ENCODE measurements at places on chromosomes 5 and 9.

DNA sequence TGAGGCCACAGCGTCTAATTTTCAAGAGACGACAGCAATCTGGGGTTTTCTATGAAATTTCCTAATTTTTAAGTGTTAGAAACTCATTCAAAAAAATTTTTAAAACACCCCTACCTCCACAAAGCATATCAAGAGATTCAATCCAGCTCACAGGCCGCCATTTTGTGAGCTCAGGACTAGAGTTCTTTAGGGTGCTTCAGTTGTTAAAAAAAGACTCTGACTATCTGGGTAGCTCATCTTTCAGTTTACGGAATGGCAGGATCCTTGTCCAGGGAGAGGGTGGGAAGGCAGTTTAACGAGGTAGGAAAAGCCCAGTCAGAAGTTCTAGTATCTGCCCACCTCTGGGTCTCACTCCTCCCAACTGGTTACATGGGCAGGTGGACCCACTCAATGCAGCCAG is 43.1 kb downstream of the CAMK2A start:
- DNase-seq = no peak

DNA sequence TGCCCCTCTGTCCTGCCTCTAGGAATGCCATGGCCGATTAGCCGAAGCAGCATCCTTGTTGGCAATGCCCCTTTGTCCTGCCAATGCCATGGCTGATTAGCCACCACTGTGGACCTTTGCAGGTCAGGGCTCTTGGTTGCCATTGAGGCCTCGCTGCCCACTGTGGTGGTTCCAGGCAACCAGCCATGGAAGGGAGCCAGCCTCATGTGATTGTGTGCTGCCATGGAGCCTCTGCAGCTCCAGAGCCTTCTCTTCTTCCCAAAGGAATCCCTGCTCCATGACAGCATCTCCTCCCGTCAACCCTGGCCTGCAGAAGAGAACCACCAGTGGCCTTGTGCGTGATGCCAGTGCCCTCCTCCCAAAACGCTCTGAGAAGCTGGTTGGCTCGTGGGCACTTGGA is 187.0 kb downstream of the CACNA1B start:
- DNase-seq = no peak

- no peak for DNase-seq
Measured at GRCh38 chr5:159210210-159210661, 883 bp upstream of the RNF145 start.

DNA sequence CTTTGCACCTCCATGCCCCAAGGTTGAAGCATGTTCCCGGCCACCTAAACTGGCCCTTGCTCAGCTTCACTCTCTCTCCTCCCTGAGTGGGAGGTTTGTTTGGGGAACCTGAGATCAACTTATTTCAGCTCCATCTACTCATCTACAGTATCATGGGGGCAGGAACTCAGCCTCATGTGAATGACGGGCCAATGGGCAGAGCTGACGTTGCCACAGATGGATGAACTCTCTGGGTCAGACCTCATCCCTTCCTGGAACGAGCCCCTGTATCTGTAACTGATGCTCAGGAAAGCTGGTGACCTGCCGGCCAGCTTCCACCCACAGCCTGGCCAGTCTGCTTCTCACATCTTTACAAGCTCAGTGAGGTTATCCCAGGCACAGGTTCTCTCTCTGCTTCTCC is 369.6 kb downstream of the IRX2 start:
- no peak for DNase-seq

DNA sequence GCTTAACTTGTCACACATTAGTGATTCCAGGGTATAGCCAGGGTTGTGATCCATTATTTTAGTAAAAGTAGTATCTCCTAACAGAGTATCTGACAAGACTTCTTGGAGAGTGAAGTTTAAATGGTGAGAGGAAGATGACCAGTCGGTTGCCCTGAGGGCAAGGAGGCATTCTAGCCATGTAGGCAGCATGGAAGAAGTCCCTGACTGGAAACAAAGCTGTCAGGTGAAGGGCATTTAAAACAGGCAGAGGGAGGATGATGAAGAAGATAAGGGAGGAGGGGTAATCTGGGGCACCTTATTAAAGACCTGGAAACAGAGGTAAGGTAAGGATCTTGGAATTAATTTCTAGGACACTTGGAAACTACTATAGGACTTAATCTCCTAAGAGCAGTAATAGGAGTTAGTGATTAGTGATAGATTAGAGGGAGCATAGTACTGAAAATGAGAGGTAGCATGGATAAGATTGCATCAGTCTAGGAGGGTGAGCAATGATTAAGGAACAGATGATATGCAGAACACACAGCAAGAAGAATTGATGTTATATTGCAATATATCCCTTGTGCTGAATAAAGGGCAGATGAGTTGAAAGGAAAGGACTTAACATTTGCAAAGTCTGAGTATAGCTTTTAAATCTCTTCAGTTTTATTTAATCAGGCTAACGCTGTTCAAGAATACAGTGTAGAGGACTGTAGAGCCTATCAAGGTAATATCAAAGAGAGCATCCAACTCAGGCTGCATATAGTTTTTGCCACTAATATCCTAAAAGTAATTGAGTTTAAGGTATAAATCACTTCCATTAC is 9.6 kb downstream of the KIF2A start:
- no peak for DNase-seq

DNA sequence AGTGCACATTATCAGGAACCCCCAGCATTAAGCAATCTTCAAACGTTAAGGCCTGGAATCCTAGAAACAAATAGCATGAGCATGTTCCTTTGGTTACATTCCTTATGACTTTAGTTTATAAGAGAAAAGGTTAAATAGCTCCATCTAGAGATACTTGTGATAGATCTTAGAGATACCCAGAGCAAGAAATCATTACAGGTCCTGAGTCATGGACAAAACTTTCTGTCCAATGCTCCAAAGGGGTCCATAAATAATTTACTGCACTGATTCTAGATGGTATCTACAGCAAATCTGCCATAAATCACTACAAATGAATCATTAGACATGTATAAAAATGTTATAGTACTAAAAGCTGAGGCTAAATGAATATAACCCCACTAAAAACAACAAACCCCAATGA is 139.6 kb downstream of the HTR1A start:
- DNase-seq = no peak

GRCh38 chr9:108933231-108933717 is 650 bp downstream of the ELP1 start:
- no peak for DNase-seq

DNA sequence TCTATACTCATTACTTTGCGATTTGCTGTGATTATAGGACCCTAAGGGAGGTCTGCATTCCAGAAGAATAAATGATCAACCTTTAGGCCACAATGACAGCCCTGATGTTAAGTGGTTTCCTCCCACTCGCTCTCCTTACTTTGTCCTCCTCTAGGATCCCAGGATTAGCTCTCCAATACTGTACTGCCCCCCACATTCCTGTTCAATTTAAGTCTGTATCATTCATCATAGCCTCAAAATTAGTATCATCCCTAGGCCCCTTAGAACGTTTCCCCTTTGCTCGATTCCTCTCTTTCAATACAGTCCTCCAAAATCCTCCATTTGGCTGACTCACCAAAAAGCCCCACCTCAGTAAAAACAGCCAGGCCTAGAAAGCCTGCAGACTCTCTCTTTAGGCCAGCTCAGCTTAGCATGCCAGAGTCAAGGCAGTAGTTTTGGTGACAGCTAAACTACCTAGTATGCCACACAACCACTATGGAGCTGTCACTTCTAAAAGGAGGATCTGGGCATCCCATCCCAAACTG is 24.4 kb downstream of the RNF145 start:
- peak; percentile 31 for DNase-seq

DNA sequence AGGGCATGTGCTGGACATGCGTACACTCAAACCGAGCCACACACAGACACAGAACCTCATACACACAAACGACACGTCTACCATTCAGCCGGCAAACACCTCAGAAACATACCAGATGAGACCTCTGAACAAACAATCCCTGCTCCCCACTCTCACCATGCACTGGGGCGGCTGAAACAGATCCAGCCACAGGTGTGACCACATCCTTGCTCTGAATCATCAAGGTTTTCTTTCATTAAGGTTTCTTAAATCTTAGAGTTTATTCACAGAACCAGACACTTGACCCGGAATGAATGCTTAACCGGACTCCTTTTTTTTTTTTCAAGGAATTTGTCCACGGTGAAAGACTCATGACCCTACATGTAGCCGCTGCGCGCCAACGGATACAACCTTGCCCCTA is 26.2 kb downstream of the TERT start:
- DNase-seq = no peak

GRCh38 chr9:31188496-31188895 is 1195.9 kb upstream of the ACO1 start:
- no peak for DNase-seq

DNA sequence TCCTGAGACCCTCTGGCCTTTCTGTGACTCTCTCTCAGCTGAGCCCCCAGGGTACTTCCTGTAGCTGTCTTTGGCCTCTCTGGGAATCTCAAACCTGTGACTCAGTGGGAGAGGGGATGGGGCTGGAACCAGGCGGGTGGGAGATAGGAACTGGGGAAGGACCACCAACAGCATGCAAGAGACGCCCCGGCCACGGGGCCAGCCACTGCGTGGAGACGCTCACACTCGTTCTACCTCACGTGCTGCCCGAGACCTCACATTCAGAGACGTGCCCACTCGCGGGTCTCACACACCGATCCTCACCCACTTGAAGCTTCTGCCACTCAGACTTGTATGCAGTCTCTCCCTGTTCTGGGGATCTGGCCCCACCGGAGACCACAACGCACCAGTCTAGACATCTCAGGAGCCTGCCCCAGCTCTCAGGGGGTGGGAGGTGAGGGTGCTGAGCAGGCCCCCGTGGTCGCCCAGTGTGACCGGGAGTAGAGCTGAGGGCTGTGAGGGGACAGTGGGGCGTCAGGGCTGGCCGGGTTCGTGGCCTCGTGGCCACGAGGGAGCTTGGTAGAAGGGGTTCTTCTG is 13.8 kb downstream of the GPRIN1 start:
- no peak for DNase-seq

DNA sequence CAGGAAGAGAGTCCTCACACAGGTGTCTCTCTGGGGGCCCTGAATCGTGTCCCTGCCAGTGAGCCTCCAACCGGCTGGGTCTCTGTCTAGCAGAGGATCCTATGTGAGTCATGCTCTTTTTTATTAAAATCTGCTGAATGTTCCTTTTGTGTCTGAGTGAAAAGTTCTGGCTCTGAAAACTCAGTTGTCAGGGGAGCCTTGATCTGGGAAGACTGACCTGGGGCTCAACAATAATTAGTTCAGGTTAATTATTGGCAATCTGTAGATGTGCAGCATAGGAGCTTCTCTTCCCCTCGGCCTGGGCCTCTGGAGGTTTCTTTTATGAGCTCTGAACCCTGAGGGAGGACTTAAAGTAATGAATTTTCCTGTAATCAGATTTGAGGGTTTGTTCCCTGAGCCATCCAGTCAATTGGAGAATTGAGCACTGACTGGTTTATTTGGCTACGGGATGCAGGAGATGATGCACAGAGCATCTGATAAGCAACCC is 45.2 kb downstream of the ALG2 start:
- DNase-seq = no peak

DNA sequence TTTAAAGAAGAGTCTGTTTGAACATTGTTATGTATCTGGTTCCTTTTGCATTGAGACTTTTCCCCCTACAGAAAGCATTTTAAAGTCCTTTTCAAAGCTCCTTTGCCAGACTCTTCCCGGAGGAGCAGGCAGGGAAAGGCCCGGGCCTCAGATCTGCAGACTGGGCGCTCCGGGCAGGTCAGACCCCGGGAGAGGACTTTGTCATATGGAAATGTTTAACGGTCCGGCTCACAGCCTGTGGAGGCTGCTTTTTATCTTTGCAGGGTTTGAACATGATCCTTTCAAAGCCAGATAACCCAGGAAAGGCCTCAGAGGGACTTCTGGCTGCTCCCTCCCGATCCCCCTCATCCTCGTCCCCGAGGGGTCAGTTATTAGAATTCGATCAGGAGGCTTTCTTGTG is 82.1 kb upstream of the IRX2 start:
- DNase-seq = no peak

- no peak for DNase-seq
Measured at GRCh38 chr9:16868701-16869100, 1.8 kb downstream of the BNC2 start.

DNA sequence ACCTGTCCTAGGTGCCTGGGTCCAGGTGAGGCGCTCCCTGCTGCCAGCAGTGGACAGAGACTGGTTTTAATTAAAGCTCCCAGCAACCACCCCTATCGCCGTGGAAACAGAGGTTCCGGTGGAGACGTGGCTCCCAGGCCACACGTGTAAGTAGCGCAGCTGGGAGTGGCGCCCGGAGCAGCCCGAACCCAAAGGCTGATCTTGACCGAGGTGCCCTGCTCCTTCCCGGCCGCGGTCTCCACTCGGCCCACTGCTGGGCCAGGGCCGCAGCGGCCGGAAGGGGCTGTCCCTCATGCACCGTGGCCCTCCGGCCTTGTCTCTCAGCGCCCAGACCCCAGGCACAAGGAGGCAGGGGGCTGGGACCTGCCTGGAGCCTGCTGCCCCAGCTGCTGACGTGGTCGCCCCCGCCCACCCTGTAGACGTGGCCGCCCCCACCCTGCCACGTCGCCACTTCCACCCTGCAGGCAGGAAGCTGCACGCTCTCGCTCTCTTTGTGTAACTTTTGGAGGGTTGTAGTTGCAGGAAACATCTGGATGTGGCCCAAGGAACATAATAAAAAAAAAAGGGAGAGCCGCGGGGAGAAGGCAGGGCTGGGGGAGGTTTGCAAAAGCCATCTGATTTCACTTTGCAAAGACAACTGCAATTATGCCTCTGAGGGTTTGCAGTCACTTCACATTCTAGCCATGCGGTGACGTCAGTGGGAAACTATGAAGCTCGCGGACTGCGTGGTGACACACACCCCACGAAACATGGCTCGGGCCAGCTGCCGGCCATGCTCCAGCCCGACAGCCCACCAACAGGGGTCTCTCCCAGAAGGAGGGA is 129.9 kb downstream of the RXRA start:
- peak; percentile 81 for DNase-seq

- no peak for DNase-seq
Measured at GRCh38 chr5:87048156-87048555, 219.5 kb upstream of the RASA1 start.

GRCh38 chr5:35828082-35828598 is 28.6 kb upstream of the IL7R start:
- no peak for DNase-seq

- DNase-seq = no peak
Measured at GRCh38 chr9:19913151-19913550, 124.3 kb upstream of the SLC24A2 start.

DNA sequence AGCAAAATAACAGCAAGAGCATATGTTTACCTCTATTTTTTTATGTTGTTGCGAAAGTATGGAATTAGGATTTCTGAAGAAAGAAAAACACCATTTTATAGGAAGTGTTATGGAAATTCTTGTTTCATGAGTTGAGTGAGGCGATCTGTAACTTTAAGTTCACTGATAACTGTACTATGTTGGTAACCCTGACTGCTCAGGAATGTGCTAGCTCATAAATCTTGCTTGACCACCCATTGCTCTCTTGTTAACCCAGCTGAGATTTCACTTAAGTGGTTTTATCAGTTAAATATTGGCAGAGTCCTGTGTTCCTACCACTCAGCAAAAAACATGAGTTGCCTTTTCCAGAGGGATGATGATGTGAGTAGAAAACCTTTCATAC is 91.1 kb upstream of the STARD4 start:
- no peak for DNase-seq

- DNase-seq = no peak
Measured at GRCh38 chr5:60223342-60223741, 329.8 kb upstream of the PDE4D start.
